Hematopoietic multipotent progenitor cell treated with erythropoietin and hydrocortisone succinate and interleukin-3 and kit ligand, for 8 days (in vitro differentiated cells): ENCODE measurements at places on chromosomes 16 and 17.

GRCh38 chr17:78174346-78174869, 6.0 kb downstream of the SYNGR2 start:
- no peak for DNase-seq

- no peak for DNase-seq
These were observed 15.3 kb downstream of the CCL11 start for GRCh38 chr17:34300652-34301370.

- DNase-seq, result no peak
These were observed 26.7 kb upstream of the LCMT1 start for GRCh38 chr16:25084797-25085196.

DNA sequence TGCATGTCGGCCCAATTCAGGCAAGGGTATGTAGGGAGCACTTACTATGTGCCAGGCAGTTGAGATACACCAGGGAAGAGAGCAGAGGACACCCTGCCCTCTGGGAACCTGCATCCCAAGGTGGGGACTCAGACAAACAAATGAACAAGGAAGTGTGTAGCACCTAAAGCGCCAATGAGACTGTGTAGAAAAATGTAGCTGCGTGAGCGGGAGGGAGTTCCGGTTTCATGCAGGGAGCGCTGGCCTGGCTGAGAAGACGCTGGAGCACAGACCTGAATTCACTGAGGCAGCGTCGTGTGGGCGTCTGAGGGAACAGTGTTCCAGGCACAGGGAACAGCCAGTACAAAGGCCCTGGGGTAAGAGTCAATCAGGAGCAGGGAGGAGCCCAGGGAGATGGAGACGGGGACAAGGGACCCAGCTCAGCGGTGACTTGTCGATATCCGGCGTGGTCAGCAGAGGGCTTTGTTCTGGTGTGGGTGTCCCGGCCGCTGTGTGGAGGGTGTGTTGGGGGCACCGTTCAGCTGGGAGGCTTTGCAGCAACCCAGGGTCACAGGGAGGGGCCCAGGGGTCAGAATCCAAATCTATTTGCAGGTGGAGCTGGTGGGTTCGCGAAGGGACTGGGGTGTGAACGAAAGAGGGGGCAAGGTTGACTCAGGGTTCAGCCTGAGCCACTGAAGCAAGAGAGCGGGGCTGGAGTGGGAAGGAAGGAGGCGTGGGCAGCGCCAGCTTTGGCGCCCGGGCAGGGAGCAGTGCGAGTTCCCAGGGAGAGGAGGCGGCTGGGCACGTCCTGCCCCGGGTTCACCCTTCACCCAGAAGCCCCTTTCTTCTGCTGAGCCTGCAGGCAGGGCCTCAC, 17.8 kb upstream of the OSGIN1 start:
- no peak for DNase-seq

DNA sequence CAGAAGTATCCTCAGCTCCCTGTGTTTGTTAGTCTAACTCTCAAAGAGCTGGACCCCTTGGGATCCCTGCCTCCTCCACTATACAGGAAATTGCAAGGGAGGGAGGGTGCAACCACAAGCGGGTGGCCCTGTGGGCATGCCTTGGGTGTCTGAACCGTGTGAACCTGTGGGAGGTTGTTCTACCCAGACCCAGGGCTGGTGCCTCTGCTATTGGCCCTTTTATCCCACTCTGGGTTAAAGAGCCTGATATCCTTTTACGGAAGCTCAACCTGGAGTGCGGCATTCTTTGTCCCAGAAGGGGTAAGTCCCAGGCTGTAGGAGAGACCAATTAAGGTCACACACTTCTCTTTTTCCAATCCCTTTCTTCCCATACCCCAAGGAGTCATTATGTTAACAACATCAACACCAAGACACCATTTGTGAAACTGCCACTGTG, 53.4 kb downstream of the ARSG start:
- DNase-seq, result no peak

DNA sequence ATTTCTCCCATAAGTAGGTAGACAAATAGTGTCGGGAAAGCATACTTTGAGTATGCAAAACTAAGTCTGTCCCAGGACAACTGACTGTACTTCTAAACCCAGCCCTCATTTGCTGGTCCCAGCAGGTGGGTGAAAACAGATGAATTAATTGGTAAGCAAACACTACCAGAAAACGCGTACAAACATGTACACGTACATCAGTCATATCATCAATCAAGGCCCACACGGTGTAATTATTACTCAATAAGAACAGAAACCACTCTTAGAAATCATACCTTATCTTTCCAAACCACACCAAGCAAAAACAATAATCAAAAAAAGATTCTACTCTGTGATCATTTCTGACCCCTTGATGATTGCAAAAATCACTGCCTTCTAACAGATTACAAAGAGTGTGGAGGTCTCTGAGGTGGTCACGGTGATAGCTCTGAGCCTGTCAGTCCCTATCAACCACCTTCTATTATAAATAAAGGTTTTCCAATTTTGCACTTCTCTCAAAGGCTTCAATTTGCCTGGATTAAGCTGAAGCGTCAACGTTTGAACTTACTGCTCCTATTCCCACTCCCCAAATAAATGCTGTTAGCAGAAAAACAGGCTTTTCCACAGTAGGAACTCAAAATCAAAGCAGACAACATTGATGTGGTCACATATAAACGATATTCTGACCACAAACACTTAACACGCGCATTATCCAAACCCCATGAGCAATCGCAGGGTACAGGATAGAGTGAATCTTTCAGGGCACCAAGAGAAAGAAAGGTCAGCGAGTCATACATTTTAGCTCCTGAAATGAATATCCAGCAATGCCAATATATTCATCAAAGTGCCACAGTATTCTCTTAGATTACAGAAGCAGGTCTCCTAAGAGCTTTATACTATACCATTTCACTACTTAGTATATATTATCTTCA, 211.9 kb downstream of the STX8 start:
- DNase-seq, result no peak

DNA sequence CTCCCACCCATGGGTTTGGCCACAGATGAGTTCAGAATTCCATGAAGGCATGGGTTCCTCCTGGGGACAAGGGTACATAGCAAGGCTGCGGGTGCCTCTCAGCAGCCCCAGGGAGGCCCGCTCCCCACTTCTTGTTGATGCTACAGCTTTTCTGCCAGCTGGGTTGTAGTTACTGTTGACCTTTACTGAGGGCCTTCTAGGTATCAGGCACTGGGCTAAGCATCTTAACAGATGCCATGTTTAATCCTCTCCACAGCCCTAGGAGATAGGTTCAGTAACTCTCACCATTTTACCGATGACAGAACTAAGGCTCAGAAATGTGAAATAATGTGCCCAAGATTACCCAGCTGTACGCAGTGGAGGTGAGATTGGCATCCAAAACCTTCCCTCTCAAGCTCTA, 54.3 kb upstream of the DLX4 start:
- no peak for DNase-seq

- DNase-seq, result no peak
These were observed 244.9 kb downstream of the STX8 start for GRCh38 chr17:9330611-9331271.

DNA sequence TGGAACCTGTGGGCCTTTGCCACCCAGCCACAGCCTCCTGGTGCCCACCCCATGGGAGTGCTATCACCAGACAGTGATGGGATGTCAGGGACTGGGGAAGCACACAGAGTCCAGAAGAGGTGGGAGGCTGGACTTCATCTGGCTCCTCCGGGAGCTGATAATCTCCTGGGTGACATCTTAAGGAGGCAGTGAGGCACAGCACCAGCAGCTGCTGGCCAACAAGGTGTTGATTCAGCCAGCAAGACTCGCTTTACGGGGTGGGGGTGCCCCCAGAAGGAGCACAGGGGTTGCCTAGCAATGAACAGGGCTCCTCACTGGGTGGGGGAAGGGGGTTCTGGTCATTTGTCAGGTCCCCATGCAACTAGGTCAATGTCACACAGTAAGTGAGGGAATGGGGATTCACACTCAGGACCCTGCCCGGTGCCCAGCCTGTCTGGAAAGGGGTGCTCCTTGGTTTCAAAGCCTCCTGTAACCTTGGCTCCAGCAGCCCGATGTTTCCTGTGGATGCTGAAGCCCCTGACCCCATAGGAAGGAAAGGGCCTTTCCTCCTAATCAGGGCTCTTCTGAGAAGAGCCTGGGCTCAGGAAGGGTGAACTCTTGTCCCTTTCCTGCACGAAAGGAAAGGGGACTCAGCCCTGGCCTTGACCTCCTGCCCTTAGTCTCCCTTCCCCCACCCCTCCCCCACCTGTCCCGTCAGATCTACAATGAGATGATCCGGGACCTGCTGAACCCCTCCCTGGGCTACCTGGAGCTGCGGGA, 17.7 kb downstream of the KIF19 start:
- no peak for DNase-seq

DNA sequence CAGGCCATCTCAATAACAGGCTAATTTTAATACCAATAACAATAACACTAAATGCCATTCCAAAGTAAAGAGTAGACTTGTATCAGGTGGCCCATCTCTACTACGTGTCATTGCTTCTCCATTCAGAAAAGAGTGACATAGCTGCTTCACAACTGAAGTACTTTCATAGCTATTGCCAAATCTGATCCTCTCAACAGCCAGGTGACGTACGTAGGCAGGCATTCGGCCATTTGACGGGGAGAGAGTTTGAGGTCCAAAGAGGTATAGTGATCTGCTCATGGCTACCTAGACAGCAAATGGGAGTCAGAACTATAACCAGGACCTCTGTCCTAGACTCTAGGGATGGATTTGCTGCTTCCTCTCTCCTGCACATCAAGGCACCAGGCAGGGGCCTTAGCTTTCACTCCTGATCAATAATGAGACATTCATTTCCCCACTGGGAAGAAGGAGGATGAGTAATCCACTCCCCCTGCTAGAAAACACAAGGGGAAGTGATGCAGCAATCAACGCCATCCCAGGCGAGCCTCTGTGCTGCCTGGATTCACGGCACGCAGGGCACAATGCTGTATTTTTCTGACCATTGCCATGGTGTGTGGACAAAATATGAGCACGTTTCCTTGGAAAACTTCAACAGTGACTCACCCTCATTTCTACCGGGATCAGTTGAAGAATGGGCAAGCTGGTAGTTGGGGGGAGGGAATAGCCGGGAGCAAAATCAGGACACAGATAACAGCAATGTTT, 80.9 kb downstream of the SPACA3 start:
- DNase-seq, result no peak

GRCh38 chr16:63244631-63245030, 1208.4 kb upstream of the CDH8 start:
- no peak for DNase-seq

GRCh38 chr17:56819431-56820145, 14.1 kb downstream of the C17orf67 start:
- DNase-seq, result peak; percentile 82

GRCh38 chr17:50891577-50891989, 25.4 kb upstream of the TOB1 start:
- DNase-seq, result no peak

DNA sequence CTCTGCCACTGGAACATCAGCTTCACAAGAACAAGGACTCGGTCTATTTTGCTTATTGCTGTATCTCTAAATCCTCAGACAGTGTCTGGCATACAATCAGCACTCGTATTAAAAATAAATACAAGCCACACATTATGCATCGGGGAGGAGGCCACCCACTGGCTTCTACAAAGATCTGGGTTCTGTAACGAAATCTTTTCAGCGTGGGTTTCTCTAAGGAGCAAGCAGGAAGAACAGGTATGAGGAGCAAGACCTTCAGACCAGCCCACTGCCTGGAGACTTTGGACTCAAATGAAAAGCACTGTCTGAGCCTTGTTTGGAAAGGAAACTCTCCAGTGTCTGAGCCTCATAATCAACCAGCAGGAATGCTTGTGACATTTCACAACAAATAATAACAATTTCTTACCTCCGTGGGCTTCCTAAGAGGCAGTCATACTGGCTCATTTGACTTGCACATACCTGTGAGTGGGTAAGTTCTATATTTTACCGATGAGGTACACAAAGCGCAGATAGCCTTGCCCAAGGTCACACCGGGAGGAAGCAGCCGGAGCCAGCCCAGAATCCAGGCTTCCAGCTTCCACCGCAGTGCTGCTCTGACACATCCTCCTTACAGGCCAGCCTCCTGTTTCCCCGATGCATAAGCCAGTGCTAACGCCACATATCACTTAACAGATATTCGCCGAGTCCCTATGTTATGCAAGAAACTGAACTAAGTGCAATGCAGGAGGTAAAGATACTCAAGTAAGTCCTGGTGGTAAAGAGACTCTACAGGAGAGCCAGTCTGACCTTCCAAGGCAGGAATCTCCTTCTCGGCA, 118.6 kb upstream of the TNRC6C start:
- no peak for DNase-seq

DNA sequence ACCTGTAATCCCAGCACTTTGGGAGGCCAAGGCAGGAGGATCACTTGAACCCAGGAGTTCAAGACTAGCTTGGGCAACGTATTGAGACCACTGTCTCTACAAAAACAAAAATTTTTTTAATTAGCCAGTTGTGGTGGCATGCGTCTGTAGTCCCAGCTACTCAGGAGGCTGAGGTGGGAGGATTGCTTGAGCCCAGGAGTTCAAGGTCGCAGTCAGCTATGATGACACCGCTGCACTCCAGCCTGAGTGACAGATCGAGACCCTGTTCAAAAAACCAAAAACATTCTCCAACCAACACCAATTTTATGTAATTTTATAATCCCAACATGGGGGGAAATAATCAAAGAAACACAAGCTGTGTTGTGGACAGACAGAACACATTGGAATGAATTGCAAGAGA, 54.6 kb upstream of the TNRC6A start:
- no peak for DNase-seq

DNA sequence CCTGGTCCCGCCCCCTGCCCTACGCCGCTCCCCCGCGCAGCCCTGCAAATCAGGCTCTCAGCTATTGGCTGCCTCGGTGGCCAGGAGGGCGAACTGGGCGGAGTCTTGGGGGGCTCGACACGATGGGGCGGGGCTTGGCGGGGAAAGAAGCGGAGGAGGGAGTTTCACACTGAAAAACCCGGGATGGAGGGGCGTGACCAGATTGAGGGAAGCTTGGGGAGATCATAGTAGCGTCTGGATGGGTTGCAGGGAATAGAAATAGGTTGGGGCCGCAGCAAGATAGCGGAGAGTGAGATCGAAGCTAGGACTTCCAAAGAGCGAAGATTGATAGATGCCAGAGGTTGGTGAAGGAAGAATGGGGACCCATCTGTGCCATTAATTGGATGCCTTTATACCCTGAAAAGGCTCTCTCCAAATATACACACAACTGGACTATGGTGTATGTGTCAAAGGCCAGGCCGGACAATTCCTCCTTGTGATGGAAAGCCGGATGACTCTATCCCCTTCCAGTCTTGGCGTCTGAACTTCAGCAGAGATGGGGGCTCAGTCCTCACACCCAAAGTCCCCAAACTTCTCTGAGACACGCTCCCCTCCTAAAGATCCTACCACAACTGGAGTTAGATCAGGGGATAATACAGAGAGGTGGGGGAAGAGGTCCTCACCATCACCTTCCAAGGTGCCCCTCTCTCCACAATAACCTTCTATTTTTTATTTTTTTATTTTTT, 376 bp upstream of the STAC2 start:
- DNase-seq, result peak; percentile 31
